ENCODE measurements at places on chromosomes 2 and 18. TPM values are rescaled to one million over a fixed set of nuclear protein-coding genes. Genes with fewer than 3 reads are reported as not detected.

- no peak for DNase-seq
These were observed 30.9 kb downstream of the EPHA4 start for GRCh38 chr2:221541131-221541735.

UNC80 gene
- polyA plus RNA-seq: 2.1 TPM

ADCY3 gene
- 26.4 TPM for polyA plus RNA-seq

PFN4 gene
- polyA plus RNA-seq: 3.5 TPM

TRIM54 gene
- polyA plus RNA-seq: 5.7 TPM

Measured in renal cortex interstitium (tissue), 15 donors.